Skin of body (tissue), 3 donors: ENCODE measurements at places on chromosomes 6 and 20.

DNA sequence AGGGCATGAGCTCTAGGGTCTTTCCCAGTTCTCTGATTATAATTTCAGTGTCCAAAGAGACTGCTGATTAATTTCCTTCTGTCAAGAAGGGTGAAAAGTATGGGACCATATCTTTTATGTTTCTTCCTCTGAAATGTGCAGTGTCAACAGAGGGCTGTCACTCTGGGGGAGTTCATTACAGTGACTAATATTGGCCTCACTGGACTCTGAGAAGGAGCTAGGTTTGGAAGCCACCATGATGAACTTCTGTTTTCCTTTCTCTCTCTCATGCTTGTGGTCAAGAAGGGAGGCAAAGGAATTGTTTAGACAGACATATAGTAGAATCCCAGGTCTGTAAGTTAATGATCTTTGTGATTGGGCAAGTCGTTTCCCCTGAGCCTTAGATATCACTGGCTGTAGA is 41.8 kb upstream of the BMP6 start:
- DNase-seq, result no peak

GRCh38 chr20:34922654-34923381 is 32.8 kb downstream of the GSS start:
- DNase-seq, result no peak

GRCh38 chr6:86471791-86472190 is 465.5 kb upstream of the HTR1E start:
- DNase-seq, result no peak

GRCh38 chr6:90442366-90442765 is 144.5 kb downstream of the MAP3K7 start:
- DNase-seq, result peak; percentile 45
